ENCODE measurements at places on chromosomes 3 and 15.
A peak's percentile ranks its signal among the peaks of the same experiment; 100 is the strongest.

DNA sequence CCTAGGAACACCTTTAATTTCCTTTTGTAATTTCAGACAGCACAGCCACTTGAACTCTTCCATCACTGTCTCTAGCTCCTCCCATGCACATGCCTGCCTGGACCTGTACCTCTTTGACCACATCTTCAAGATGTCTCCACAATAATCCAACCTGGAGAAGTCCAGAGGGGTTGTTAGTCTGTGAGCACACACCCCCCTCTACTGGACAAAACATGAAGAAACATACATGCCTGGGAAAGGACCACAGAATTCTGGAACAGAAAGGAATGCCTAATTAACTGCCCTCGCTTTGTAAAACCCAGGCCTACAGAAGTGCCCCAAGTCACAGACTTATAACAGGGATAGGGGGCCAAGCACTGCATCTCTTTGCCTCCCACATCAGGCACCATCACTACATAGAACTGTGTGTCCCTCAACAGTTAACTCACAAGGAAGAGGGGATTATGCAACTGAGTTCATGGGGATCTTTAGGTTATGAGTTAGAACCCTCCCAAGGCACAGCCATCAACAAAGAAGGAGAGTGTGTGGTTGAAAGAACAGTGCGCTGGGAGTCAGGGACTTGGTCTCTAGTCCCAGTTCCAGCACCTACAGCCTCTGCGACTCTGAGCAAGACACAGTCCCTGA lies 61.7 kb downstream of the FMN1 start:
- DNase-seq, result peak; percentile 72

GRCh38 chr3:132343018-132343612 lies 25.9 kb downstream of the ACP3 start:
- peak; percentile 69 for DNase-seq

DNA sequence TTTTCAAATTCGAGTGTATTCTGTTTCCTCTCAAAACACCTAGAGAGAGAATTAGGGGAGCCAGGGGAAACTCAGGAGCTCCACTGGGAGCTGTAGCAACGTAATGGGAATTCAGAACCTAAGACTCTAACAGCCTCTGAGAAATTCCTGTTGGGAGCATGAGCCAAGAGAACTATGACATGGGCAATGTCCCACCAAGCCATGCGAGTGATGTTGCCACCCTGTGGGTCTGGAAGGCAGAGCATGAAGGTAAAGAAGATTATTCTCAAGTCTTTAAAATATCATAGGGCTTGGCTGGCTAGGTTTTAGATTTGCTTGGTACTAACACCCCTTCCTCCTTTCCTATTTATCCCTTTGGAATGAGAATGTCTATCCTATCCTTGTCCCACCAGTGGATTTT lies 392.6 kb upstream of the ADAMTS9 start:
- DNase-seq, result no peak

DNA sequence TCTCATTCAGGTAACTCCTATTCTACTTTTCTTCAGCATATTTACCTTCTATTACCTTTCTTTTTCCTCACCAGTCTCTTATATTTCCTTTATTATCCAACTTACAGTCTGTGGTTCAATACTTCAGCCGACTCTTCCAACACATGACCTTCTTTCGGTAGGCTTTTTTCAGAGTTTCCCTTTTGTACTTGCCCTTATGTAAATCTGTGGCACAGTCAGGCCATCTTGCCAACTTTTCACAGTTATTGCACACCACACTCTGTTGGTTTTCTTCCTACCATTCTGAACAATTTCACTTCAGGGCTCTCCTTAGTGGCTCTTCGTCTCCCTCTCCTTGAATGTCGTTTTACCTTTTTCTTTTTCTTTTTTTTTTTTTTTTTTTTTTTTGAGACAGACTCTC lies 427.8 kb downstream of the LPP start:
- DNase-seq, result no peak

- no peak for DNase-seq
Observed at GRCh38 chr3:11510001-11510340, 133.7 kb downstream of the VGLL4 start.

DNA sequence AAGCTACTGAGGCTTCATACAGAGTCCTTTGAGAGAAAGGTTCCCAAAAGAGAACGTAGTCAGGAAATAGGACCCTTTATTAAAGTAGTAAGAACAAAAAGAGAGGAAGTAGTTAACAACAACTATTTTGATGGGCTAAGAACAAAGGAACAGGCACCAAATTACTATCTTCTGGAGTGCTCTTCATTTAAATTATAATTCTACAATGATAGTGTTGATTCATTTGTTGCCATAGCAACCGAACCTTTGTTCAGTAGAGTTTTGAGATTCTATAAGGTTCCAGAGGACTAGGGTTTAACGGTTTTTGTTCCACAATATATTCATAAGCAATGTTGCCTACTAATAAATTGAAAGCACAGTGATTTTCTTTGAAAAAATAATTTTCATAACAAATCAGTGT lies 78.8 kb downstream of the CMSS1 start:
- DNase-seq, result peak; percentile 71

Measured in NCI-H2081 (cell line).